Omental fat pad (tissue), 4 donors: ENCODE measurements at places on chromosomes 1 and 21. TPM values are rescaled to one million over a fixed set of nuclear protein-coding genes. Genes with fewer than 3 reads are reported as not detected.

- no peak for DNase-seq
These were observed 97.5 kb downstream of the SPATA46 start for GRCh38 chr1:162279136-162279498.

- DNase-seq: no peak
These were observed 178.4 kb downstream of the GRIK3 start for GRCh38 chr1:36855699-36856494.

DNA sequence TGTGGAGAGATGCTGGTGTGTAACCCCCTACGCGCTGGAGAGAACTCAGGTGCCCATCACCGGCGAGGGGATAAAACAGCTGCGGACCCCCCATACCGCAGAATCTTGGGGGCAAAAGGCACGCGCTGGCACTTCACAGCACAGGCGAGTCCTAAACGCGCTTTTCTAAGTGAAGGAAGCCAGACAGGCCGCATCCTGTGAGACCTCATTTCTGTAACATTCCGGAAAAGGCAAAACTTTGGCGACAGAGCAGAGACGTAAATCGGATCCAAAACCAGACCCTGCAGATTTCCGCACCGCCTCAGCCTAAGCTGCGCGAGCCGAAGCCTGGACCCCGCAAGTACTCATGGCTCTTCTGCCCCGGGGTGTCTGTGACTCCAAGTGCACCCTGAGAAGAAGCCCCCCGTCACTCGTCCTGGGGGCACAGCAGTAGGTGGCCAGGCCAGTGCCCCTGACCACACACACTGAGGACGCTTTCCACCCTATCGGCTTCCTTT lies 60.9 kb downstream of the SLX9 start:
- DNase-seq: no peak

- DNase-seq: no peak
These were observed 834.0 kb downstream of the USP25 start for GRCh38 chr21:16563795-16564194.

DNA sequence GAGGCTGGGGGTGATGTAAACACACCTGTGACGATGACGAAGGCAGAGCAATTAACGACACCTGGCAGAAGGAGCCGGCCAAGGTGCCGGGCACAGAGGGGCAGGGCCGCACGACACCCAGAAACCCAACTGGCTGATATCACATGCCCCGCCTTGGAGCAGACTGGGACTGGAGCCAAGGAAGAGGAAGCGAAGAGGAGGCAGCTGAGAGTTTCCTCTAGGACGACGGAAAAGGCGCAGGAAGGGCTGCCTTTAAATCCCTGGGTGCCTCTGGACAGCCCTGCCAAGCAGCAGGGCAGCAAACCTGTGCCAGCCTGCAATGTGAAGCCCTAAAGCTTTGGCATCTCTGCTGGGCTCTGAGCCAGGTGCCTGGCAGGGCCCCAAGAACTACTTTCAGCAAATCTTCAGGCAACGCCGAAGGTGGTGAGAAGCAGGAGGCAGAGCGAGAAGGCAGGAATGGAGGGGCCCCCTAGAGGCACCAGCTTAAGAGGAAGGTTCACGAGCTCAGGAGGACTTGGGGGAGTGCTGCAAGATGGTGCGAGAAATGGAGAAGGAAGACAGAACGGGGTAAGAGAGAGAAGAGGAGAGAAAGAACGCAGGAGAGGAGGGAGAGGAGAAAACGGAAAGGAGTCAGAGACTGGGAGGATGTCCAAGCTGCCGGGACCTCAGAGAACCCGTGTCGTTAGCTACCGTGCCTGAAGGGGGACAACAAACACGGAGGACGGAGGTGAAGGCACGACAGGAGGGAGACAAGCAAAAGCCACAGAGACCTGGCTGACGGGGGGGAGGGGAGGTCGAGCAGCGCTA lies 25.3 kb upstream of the PEF1 start:
- DNase-seq: no peak

- no peak for DNase-seq
These were observed 738.7 kb downstream of the LTN1 start for GRCh38 chr21:28253961-28254360.

Gene HJV
- total RNA-seq: not detected
